ENCODE measurements at places on chromosomes 2 and 18.

- DNase-seq: no peak
Observed at GRCh38 chr2:104077573-104077972, 776.3 kb upstream of the POU3F3 start.

- peak; percentile 49 for DNase-seq
Observed at GRCh38 chr2:144607891-144608521, 88.1 kb upstream of the ZEB2 start.

DNA sequence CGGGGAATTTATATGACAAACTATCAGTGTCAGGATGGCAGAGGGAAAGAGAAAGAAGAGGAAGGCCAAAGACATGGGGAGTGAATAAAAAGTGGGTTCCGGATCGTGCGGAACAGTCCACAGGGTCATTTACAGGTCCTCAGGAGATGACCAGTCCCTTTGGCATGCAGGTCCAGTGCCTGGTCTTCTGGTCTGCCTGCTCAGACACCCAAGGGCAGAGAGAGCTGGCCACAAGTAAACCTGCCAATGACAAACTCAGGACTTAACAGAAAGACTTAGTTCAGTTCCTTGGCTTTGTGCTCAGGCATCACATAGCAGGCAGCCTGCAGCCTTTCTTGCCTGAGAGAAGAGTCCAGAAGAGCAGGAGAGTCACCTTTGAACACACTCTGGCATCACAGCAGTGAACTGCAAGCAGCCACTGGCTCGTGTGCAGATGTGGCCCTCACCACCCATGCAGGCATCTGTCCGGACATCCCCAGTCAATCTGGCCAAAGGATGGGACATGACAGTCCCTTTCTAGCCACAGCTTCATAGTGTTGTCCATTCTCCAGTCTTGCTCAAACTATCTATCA lies 14.0 kb downstream of the TMEM127 start:
- peak; percentile 93 for DNase-seq

- DNase-seq: no peak
Observed at GRCh38 chr2:6683516-6683915, 182.2 kb downstream of the CMPK2 start.

DNA sequence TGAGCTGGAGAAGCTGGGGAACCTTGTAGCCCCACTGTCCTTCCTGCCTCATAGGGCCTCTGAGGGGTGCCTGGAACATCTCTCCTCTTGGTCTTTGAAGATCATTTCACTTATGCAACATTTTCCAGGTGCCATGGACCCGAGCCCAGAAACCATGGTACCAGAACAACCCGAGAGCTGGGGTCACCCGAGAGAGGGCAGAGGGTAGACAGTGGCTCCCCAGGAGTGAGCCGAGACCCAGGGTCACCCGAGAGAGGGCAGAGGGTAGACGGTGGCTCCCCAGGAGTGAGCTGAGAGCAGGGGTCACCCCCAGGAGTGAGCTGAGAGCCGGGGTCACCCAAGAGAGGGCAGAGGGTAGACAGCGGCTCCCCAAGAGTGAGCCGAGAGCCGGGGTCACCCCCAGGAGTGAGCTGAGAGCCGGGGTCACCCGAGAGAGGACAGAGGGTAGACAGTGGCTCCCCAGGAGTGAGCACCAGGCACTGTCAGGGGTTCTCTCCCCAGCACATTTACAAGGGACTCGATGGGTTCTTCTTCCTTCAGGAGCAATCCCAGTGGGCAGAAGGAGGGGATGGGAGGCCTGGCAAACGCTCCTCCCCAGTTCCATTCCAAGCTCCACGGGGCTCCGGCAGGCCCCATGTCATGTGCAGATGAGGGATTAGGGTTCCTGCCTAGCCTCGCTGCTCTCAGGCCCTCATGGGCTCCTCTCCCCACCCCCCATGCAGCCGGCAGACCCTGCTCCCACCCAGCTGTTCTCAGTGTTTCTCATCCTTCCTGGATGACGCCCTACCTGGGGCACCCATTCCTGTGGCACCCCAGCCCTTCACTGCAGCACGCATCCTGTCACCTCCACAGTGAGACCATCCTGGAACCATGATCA lies 163.5 kb downstream of the RTP5 start:
- no peak for DNase-seq
